ENCODE measurements at places on chromosomes 4 and X. TPM values are rescaled to one million over a fixed set of nuclear protein-coding genes. Genes with fewer than 3 reads are reported as not detected.

DNA sequence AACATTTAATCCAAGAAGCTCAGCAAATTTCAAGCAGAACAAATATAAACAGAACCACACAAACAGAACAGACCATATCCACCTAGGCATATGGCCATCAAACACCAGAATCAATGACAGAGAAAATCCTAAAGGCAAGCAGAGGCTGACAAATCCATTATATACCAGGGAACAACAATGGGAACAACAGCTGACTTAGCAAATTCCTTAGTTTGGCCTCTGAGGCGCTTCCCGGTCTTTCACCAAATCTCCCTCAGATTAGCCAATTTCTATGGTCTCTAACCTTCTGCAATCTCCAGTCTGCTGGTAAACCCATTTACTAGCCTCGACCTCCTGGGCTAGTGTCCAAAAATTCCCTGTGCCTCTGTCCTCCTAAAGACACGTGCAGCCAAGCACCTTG, 59.2 kb downstream of the GPR143 start:
- DNase-seq, result no peak

DNA sequence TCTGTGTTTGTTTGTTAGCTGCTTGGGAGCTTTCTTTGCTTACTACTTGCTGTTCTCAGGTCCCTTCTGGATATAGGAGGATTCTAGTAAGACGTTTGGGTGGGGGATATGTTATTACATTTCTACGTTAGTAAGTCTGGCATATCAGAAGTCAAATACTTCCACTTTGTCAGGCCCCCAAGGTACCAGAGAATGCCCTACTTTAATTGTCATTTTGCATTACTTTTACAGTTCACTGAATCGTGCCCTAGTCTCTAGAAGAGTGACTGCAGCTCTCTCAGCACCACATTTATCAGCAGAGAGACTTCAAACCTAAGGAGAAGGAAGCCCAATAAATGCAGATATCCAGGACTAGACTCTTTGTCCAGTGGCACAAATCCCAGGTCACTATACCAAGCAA, 54.4 kb downstream of the PCDH19 start:
- no peak for DNase-seq

GRCh38 chrX:154490021-154490413, 412 bp downstream of the SLC10A3 start:
- no peak for DNase-seq

DNA sequence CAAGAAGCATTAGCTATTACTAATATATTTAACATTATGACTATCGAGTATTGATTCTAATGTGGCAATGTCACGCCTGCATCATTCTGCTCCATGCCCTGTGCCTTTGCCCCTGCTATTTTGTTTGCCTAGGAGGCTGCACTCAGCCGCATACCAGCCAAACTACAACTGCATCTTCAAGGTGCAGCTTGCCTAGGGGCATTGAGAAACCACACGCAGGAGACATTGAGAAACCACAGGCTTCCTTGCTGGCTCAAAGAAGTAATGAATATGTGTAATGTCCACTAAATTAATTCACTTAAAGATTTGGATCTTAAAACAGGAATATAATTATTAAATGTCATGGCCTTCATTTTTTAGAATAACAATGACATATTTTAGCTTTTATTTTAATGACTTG, 683.6 kb upstream of the TENM3 start:
- no peak for DNase-seq

SRPK3 gene
- total RNA-seq, result not detected
